GM06990 (cell line): ENCODE measurements at places on chromosomes 5 and 9.

- DNase-seq, result peak; percentile 48
These were observed 121.6 kb downstream of the OXCT1 start for GRCh38 chr5:41748631-41749030.

DNA sequence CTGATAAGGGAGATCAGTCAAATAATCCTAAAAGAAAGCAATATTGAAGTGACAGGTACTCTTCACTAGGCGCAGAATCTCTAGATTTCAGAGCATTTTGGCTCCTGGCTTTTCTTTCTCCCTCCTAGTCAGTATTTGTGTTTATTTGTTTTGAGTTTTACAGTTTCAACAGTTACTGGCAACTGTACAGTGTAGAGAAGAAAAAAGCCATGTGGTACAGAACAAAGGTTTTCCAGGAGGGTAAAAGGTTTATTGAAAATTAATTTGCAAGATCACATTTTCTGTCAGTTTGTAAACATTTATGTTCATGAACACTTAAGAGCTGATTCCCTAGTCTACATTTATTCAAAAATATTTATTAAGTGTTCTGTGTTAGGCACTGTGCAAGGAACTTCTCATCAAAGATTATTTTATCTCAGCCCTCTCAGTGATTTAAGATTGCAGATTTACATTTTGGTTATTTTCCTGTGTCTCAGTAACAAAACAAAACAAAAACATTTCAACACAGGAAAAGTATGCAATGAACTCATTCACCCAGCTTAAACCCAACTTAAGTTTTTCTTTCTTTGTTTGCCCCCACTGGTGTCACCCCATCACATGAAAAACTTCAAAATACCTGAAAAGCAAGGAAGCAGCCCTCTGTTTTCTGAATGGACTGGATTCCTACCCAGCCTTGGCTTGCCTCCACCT, 12.9 kb downstream of the MINAR2 start:
- DNase-seq, result no peak

- no peak for DNase-seq
These were observed 283.9 kb upstream of the RFX3 start for GRCh38 chr9:3809724-3810123.

GRCh38 chr5:58021466-58021865, 438.4 kb downstream of the PLK2 start:
- DNase-seq, result no peak

DNA sequence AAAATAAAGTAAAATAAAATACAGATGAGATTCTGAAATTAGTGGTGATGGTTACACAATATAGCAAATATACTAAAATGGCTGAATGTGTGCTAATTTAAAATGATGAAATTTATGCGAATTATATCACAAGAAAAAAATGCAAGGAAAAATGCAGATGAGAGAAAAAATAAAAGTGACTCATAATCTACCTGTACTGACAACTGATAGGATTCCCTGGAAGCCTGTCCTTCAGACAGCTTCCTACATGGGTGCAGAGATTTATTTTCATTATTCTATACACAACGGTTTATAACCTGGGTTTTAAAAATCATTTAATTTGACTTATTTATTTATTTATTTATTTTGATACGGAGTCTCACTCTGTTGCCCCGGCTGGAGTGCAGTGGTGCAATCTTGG, 5.8 kb upstream of the NCS1 start:
- no peak for DNase-seq

GRCh38 chr9:70506159-70506558, 91.7 kb upstream of the KLF9 start:
- DNase-seq, result no peak

- no peak for DNase-seq
These were observed 8.3 kb downstream of the NFIL3 start for GRCh38 chr9:91415290-91415689.
